ENCODE measurements at places on chromosomes 6 and 20.

GRCh38 chr6:113450061-113450465, 407.1 kb upstream of the MARCKS start:
- no peak for DNase-seq

DNA sequence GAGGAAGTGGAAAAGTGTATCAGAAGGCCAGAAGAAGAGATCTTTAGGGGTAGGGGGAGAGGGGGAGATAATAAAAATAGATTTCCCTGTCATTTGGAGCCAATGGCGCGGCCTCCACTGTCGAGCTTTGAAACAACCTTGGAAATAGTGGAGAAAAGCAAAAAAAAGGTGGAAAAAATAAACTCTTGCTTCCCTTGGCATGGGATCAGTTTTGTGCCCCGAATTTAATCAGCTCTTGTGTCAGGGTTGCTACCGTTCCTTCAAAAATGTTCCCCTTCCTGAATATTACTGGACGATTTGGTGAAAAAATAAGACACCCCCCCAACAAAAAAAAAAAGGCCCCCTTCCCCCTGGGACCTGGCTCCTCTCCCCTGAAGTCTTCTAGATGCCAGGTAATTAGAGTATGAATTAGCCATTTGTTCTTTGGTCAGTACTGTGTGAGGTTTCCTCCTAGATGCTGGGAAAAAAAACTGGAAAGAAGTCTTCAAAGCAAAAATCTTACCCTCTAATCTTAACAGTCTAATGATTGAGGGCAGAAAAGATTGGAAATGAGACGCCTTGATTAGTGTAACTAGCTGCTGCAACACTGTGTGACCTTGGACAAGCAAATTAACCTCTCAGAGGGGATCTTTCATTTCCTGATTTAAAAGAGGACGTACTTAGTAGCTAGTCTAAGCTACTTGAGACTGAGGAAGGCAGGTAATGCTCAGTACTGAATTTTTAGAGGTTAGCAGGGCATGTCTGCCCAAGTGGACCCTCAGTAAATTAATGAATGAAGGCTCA, 872 bp upstream of the RBM39 start:
- DNase-seq, result no peak

DNA sequence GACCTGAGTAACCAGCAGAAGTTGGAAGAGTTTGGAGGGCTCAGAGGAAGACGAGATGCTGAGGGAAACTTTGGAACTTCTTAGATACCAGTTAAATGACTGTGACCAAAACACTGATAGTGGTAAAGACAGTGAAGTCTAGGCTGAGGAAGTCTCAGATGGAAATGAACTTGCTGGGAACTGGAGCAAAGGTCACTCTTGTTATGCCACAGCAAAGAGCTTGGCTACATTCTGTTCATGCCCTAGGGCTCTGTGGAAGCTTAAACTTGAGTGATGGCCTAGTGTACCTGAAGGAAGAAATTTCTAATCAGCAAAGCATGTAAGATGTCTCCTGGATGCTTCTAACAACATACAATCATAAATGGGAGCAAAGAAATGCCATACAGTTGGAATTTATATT, 24.7 kb downstream of the WDR27 start:
- DNase-seq, result no peak

DNA sequence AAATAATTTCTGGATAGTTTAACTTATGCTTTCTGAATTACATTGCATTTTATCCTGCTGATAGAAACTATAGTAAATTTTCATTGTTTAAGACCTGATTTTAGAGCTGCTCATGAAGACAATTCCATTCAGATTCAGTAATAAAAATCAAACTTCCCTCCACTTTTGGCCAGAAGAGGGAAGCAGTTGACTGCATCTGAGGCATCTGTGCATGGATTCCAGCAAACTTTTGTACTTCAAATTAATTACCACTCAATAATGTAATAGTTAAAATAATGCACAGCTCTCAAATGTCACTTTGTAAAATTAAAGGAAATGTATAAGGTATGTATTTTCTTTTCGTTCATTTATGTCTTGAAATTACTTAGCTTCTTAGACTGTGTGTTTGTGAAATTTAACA, 64.2 kb upstream of the SLC35B3 start:
- DNase-seq, result no peak

- no peak for DNase-seq
These were observed 92.0 kb downstream of the ARHGAP18 start for GRCh38 chr6:129617986-129618385.

GRCh38 chr20:43984587-43984986, 69.9 kb downstream of the TOX2 start:
- DNase-seq, result no peak

- no peak for DNase-seq
These were observed 211.0 kb upstream of the RIMS1 start for GRCh38 chr6:71675386-71675785.

DNA sequence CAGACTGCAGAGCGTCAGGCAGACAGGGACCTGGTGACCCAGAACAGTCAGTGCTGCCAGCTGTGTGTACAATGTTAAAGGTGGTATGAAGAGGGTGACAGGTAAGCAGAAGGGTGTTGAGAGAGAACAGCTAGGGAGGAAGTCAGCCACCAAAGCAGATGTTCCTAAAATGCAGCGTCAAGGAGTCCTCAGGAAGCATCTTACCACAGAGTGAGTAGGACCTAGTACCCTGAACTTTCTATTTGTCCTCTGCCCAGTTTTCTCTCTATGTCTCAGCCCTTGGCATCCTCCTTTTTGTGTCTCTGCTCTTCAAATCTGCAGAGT, 14.2 kb downstream of the STMND1 start:
- DNase-seq, result no peak

- DNase-seq, result no peak
These were observed 188.3 kb downstream of the SASH1 start for GRCh38 chr6:148530976-148531375.

GRCh38 chr6:43667245-43668150, 20.1 kb downstream of the MRPS18A start:
- DNase-seq, result peak; percentile 88

GRCh38 chr6:34059914-34060313, 86.0 kb downstream of the GRM4 start:
- no peak for DNase-seq

DNA sequence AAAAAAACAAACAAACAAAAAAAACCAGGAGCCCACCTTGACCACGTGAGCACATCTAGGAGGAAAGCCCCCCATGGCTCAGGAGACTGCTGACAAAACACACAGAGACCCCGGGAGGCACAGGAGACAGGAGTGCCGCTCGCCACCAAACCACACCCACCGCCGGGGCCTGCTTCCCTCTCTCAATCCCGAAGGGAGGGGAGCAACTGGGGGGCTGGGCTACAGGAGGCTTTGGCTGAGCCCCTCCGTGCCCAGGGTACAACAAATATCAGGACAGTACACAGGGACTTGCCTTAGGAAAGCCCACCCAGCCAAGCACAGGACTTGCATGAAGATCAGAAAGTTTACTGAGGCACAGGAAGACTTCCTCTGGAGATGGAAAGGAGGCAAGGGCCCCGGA, 102.5 kb downstream of the TAF4 start:
- no peak for DNase-seq

DNA sequence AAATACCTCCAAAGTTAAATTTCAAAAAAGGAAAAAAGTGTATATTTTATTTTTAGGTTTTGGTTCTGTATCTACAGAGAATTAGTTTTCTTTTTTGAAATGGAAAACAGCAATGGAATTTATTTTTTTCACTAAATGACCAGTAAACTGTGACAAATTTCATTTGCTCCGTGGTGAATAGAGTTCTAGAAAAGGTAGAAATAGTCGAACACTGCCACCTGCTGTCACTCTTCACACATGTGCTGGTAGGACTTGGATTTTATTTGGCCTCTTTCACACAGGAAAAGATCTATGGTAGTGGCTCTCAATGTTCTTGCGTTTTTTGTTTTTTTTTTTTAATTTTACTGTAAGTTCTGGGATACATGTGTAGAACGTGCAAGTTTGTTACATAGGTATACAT, 312.5 kb downstream of the EYA4 start:
- DNase-seq, result no peak

DNA sequence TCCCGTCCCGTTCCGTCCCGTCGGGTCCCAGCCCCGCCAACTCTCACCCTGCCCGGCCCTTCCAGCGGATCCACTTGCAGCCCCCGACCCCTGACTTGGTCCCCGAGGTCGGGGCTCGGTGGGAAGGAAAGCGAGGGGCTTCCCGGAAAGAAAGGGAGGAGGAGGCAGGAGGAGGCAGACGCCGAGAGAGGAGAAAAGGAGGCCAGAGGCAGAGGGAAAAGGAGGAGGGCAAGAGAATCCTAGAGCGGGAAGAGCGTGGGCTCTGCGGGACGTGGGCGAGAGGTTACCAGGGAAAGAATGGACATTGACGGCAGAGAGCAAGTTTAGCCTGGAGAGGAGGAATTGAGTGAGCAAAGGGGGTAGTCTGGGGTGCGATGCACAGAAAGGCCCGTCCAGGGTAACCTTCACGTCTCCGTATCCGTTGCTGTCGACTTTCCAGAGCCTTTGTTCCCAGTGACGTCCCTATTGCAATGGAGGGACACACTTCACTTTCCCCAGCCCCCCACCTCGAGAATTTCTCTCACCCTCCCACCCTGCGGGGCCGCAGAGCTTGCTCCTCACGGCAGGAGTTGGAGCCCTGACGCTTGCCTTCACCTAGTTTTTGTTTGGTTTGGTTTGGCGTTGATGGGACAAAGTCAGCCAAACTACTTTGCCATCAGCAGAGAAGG, 477 bp upstream of the MOXD1 start:
- no peak for DNase-seq

DNA sequence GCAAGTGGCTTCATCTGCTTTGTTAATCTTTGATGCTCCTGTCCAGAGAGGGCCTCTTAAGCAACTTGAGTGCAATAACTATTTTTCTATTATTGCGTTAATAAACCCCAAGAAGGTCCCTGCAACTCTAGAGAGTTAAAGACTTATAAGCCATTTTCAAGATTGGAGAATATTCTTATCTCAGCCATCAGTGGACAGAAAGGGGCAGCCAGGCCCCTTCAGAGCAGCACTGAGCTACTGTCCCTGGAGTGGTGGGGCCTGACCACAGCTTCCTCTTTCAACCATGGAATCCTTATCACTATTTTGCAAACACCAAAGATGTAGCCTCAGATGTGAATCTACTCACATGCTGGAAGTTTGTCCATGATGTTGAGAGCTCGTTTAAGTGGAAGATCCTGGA, 2.8 kb upstream of the MAS1L start:
- DNase-seq, result no peak

DNA sequence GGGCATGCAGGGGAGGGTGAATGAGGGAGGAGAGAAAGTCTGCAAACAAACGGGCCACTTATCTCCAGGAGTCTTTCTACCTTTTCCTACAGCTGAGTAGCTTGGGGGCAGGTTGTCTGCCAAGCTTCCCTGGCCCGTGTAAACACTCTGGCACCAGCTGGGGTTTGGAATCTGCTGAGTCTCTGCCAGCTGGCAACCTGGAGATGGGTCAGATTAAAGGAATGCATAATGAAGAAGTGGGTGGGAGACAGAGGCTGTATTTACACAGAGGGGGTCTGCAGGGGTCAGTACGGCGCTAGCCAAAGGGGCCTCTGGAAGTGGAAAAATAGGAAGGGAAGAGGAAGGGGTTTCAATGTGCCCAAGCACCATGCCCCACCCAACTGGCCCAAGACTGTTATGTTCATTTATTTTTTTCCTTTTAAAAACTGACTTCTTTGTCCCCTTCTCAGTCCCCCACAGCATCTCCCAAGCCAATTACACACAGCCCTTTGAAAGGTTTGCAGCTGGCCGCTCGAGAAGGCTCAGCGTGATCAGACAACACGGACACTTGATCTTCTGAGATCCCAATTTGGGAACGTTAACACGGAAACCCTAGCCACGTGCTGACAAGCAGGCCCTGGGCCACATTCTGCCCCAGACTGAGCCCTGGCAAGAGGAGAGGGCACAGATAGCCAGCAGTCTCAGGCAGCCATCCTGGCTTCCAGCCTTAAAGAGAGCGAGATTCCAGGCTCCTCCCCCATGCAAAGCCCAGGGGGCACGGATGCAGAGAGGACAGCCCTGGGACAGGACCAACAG, 25.2 kb downstream of the TRAM2 start:
- no peak for DNase-seq

DNA sequence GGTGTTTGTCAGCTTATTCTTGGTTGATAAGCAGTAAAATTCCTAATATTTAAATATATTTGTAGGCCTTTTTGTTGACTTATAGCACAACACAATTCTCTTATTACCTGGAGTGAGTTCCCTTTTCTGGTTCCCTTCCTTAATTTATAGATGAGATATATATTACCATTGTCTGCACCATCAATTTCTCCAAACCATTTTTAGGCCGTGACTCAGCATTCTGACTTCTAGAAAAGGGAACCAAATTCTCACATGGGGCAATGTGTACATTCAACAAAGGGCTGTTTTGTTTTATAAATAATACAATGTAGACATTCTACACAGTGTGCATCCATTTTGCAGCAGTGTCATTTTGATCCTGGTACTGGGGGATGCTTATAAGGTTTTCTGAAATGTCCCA, 52.8 kb downstream of the NCOA7 start:
- DNase-seq, result no peak

DNA sequence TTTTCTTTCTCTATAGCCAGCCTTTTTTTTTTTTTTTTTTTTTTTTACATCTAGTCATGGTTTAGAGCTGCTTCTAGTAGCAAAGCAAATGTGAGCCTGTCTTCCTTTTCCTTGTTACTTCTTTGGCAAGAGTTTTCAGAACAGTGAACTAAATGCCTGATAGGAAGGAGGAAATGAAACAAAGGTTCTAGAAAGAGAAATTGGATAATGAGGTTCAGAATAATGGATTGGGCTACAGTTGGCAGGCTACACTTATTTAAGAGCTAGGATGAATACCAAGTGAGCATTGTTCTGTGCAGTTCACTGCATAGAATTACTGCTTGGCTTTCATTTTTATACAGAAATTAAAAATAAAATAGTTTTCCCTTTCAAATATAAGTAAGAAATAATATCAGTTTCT, 78.6 kb downstream of the HIVEP1 start:
- DNase-seq, result no peak

GRCh38 chr20:45976086-45976485, 4.1 kb upstream of the ZNF335 start:
- DNase-seq, result no peak

DNA sequence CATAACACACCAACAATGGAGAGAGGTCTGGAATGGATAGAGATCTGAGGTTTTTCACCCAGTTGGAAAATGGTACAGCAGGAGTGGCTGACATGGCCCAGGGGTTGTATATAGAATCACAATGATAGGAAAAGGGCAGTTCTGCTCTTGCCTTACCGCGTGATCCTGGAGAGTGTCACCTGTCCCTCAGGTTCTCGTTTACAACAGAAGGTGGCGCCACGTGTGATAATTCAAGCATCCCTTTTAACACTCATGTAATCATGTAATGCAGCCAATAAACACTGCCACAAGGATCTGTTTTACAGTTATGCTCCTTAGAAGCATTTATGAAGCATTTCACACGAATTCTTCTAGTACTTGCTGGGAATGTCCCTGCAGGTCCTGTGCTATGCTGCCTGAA, 12.9 kb upstream of the WFDC2 start:
- DNase-seq, result no peak

DNA sequence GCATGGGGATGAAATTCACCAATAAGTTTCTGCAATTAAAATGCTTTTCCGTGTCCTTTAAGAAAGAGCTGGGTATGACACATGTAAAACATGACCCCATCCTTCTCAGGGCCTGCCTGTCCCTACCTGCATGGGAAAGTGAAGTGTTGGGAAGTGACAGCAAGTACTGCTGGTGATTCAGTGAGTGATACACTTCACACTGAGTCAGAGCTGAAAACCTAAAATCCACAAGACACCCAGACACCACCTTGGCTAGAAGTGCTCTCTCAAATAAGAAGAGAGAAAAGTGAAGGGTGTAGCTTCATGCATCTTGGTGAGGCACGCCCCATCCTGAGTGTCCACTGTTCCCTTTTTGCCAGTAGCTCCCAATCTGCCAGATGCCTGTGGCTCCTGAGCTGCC, 3.3 kb downstream of the RAB22A start:
- no peak for DNase-seq

GRCh38 chr6:133889557-133890403, 867 bp downstream of the TCF21 start:
- no peak for DNase-seq
